ENCODE measurements at places on chromosomes 7 and 10.

- DNase-seq = no peak
Observed at GRCh38 chr10:67819768-67820204, 18.2 kb downstream of the DNAJC12 start.

DNA sequence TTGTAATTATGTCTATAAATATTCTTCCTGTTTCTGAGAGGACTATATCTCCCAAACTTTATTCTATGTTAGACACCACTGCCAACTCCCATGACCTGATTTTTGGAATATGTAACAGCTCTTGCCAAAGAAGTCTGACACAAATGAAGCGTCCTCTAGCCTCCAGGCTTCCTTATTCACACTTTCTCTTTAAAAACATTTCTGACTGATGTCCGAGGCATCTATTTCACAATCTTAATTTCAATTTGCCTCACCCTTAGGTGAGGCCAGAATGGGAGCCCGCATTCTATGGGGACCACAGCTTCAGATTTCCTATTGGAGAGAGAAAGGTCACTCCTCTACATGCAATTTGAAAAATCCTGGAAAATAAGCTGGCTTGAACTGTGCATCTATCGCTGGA is 873.2 kb downstream of the GATA3 start:
- DNase-seq = no peak

DNA sequence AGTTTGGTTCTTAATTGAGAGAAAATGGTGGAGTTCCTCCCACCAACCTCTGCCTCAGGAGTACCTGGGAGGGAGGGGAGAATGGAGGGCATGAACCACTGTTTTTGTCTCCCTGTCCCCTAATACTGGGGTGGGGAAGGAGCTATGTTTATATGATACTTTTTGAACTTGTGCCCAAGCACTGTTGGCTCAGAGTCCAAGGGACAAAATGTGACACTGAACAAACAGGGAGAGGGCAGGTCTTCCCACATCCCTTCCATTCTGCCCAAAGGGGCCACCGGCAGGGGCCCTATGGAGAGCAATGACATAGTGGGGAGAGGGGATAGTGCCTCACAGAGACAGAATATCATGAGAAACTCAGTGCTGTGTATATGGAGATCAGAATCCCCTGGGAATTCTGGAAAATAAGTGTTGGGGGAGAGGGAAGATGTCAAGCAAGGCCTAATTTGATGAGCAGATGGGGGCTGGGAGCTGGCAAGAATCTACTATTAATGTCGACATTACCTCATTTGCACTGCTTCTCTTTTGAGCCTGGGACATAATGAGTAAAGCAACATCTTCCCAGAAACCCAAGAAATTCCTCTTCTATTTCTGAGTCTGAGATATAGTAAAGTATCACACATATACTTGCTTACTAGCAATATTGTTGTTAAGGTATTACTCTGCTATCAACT is 180.6 kb downstream of the CYP26A1 start:
- DNase-seq = no peak

- DNase-seq = no peak
Observed at GRCh38 chr7:31899356-31899927, 170.8 kb downstream of the PDE1C start.

DNA sequence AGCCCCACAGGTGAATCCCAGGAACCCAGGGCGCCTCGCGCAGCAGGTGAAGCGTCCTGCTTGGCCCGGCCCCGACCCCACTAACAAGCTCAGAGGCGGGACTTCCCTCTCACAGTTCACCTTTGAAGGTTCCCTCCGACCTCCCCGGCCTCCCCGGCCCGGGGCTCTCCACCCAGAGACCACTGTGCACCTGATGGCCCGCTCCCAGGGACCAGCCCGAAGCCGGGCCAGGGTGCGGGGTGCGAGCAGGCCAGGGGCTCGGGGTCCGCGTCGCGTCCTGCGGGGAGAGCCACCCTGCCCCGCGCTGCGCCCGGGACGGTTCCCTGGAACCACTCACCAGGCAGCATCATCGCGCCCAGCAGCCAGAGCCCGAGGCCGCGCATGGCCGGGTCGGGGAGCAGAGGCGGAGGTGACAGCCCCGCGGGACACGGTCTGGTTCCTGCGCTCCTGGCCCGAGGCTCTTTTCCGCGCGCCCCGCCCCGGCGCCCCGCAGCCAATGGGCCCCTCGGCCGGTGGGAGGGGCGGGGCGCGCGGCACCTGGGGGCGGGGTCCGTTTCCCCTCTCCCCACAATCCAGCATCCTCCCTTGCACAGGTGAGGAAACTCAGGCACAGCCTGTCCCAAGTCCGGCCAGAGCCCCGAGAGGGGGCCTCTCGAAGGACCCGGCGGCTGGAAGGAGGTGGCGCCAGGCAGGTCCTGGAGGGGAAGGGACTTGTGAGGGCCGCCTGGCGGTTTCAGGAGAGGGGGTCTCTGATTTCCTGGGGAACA is at the start of gene ADAM8:
TSS of gene ADAM8 (minus strand) at position 434 of the 767 bp plus-strand sequence. CDS start at position 383, 51 bp downstream.
- DNase-seq = peak; percentile 61

- peak; percentile 10 for DNase-seq
Observed at GRCh38 chr7:35519971-35520809, 174.7 kb downstream of the HERPUD2 start.

- DNase-seq = peak; percentile 60
Observed at GRCh38 chr10:80187465-80188409, 17.6 kb downstream of the ANXA11 start.

DNA sequence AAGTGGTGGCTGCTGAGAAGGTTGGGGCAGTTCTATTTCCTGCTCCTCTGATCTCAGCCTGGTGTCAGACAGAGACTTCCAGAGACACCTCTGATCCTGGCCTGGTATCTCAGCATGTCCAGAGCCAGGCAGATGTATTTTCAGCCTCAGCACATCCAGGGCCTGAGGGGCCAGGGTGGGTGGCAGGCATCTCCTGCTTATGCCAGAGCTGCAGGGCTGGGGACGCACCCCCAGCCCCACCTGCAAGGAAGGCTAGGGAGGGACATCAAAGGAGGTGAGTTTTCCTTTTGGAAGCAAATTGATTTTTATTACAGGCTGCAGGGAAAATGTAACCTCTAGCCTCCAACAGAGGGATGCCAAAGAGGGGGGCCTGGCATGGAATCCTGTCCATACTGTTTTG is 36.7 kb downstream of the CFAP46 start:
- no peak for DNase-seq

DNA sequence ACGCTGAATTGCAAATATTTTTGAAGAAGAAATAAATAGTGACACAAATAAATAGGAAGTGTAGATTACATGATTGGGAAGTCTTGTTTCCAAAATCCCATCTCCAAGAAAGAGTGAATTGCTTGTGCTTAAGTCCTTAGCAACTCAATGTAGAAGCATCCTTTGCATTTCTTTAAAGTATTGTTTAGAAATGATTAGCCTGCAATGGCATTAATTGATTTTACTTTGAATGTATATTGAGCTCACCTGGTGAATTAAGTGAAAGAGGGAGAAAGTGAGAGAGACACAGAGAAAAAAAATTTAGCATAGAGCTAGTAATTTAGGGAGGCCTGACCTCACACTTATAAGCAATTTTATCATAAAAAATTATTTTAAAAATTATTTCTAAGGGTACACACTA is 49.0 kb upstream of the PCLO start:
- no peak for DNase-seq

DNA sequence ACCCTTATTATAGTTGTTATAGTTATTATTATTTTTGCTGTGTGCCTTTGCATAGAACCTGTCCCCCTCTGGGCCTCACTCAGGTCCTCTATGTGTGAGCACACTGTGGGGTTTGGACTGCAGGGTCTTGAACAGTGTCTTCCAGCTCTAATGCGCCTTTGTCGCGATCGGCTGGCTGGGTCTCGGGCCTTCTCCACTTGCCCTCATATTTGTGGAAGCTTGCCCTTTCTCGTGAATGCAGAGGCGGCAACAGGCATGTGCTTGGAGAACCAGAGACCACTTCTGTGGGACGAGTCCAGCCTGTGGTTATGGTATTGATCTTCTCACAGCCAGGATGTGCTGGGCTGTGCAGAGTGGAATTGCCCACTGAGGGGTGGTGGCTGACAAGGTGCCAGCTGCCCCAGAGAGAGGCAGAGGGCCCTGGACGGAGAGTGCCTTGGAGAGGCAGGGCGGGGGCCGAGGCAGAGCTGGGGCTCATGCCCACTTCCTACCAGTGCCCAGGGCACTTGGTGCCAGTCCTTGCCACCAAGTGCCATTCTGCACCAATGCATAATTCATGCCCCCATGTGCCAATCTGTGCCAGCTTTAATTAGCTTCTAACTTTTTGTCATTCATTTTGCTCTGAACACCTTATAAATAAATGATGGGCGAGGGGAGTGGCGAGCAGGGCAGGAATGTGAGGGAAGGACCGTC is 6.8 kb upstream of the CDH23 start:
- no peak for DNase-seq

GRCh38 chr7:77653572-77653971 is 42.7 kb upstream of the RSBN1L start:
- no peak for DNase-seq

DNA sequence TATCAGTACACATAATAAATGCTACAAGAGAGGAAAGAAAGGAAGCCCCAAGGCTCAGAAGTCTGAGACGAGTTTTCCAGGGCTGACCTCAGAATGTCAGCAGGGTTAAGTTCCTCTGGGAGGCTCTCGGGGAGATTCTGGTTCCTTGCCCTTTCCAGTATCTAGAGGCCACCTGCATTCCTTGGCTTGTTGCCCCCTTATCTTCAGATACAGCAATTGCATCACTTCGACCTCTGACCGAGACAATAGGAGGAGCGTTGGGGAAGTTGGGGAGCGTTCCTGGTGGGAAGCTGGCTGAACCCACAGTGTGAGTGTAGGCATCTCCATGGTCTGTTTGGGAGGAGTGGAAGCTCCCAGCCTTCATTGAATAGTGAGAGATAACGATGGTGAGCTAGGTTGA is 72.0 kb upstream of the MTPN start:
- DNase-seq = no peak

GRCh38 chr10:115773832-115774231 is 499.2 kb downstream of the GFRA1 start:
- no peak for DNase-seq

GRCh38 chr7:92652536-92652935 is 62.3 kb upstream of the FAM133B start:
- DNase-seq = no peak

- no peak for DNase-seq
Observed at GRCh38 chr7:19814776-19815175, 41.4 kb upstream of the TMEM196 start.

DNA sequence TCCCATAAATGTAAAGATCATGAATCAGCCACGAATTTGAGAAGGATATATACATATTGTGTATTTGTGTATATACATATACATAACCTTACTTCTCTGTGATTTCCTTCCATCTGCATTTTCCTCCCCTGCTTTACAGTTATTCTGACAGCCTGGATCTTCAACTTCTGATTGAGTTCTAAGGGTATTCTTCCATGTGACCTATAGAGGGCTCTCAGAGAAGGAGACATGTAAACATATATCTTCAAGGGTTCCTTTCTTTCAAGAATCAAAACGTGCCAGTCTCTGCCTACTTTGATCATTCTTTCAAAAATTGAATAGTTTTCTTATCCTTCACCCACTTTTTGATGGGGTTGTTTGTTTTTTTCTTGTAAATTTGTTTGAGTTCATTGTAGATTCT is 453.7 kb upstream of the POT1 start:
- DNase-seq = no peak

DNA sequence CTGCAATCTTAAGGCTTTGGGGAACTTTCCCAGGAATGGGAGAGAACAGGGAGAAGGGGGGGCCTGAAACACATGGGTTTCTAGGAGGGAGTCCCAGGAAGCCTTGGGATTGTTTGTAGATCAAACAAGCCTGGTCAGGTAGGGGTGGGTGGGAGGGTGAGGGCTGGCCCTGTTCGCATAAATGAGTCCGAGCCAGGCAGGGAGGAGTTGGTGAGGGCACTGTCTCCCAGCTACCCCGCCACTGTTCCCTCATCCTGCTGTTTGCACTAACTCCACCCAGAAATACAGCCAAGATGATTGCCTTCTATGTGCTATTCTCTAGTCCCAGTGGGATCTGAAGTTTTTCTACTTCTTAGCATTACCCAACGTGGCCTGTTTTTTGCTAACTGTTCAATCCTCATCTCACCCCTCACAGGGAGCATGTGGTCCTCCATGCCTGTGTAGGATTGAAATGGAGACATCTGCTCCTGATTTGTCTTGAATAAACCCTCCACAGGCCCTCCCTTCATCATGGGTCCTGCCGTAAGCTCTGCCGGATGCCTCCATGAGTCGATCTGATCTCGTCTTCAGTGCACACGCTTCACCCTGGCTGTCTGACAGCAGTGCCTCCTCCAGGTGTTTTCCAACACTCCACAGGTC is 257.0 kb downstream of the COBL start:
- no peak for DNase-seq

- DNase-seq = no peak
Observed at GRCh38 chr10:69835233-69835632, 33.5 kb downstream of the COL13A1 start.
